NCI-H187 (cell line): ENCODE measurements at places on chromosomes 4 and X.

- DNase-seq, result no peak
Measured at GRCh38 chr4:61588621-61589402, 388.7 kb downstream of the ADGRL3 start.

- DNase-seq, result no peak
Measured at GRCh38 chr4:158741326-158742021, 18.3 kb upstream of the PPID start.

DNA sequence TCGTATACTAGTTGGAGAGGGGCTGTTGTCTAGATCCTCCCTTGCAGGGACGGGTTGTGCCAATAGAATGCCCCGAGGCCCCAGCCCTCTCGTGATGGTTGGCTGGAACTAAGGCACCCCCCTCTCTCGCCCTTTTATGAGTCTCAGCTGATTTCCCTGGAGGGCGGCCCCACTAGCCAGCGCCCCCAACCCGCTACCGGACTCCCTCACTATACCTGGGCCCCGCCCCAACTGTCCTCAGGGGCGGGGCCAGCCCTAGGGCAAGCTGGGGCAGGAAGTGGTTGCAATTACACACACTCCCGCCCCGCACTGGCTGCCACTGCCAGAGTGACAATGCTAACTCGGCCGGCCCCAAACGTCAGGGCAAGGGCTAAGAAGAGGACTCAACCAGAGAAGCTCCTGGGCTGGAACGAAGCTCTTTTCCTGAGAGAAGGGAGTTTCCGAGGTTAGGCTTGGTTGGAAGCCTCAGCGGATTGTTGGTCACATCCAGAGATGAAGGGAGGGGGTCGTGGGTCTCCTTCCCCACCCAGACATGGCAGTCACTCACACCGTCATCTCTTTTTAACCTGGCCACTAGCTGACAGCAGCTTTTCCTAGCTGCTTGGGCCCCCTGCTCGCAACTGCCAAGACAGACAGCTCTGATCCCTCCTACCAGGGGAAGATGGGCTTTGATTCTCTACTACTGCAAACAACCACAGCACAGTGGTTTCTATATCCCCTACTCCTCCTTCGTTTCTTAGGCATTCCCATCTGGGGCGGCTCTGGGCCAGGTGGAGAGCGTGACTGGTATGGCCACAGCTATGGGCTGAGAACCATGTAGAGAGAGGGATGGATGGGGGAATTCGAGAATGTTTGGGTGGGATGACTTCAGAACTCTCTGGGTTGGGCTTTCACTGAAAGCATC is 21.0 kb upstream of the BCORL1 start:
- DNase-seq, result peak; percentile 44

GRCh38 chr4:80312124-80312523 is 23.4 kb upstream of the CFAP299 start:
- DNase-seq, result no peak

GRCh38 chr4:147813973-147814372 is 82.1 kb downstream of the ARHGAP10 start:
- DNase-seq, result no peak

DNA sequence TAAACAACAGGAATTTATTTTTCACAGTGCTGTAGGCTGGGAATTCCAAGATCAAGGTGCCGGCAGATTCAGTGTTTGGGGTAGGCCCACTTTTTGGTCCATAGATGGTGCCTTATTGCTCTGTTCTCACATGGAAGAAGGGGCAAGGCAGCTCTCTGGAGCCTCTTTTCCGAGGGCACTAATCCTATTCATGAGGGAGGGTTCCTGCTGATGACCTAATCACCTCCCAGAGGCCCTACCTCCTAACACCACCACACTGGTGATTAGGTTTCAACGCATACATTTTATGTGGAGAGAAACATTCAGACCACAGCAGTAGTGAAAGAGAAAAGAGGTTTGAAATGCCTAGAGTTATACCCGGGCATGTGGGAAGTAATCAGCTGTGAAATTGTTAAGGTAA is 1.4 kb upstream of the POLA1 start:
- DNase-seq, result no peak

DNA sequence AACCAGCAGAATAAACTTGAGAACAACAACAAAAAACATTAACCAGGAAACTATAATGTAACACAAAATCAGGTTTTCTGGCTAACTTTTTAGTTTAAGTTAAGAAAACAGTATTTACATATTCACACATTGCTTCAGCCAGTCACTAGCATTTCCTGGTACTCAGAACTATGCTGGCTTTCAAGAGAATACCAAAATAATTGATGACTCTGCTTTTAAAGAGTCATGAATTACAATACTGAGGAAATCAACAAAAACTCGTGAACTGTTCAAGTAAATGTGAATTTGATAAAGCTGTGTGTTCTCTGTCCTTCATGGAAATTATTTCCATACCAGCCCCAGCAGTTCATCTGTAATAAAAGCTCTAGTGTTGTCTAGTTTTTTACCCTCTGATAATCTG is 27.4 kb downstream of the PRSS12 start:
- DNase-seq, result no peak

GRCh38 chr4:73189274-73189810 is 69.3 kb downstream of the ANKRD17 start:
- DNase-seq, result no peak

DNA sequence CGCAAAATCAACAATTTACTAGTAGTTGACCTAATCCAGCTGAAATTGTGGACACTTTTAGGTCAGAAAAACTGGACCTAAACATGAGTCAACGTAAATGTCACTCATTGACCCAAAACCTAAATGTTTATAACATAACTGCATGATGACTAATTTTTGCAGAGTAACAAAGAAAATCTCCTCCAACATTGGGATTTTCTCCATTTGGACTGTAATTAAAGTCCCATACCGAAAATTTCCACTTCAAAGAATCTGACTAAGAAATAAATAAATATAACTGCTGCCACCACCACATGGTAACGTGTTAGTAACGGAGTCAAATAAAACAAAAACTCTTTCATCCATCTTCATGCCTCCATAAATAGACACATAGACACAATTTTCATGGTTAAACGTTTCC is 1.9 kb downstream of the ADGRA3 start:
- DNase-seq, result no peak

DNA sequence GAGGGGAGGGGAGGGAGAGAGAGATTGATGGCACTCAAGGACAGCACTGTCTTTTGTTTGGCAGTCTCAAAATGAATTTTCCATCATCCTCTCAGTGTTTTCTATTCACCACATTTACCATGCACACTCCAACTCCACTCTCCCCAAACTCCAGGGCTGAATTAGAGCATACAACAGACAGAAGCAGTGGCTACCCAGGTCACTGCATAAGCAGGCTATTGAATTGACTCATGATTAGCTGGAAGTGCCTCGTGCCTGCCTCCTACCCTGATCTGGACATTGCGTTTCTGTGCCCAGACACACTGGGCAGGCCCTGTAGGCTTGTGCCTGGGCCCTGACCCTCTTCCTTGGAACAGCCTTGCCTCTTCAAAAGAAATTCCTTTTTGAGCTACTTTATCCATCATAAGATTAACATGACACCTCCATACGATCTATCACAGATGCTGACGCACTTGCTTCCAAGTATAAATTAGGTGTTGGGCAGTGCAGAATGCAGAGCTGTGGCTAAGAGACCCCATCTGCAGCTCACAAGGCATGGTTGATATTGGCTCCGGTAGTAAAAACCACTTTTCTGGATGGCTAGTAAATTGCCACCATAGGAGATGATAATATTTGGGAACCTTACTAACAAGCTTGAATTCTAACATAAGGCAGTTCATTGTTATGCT is 752.9 kb downstream of the RPA4 start:
- no peak for DNase-seq

- DNase-seq, result no peak
Measured at GRCh38 chrX:1421433-1422134, 29.7 kb upstream of the SLC25A6 start.

- DNase-seq, result no peak
Measured at GRCh38 chr4:138646383-138646782, 369.2 kb upstream of the NOCT start.

DNA sequence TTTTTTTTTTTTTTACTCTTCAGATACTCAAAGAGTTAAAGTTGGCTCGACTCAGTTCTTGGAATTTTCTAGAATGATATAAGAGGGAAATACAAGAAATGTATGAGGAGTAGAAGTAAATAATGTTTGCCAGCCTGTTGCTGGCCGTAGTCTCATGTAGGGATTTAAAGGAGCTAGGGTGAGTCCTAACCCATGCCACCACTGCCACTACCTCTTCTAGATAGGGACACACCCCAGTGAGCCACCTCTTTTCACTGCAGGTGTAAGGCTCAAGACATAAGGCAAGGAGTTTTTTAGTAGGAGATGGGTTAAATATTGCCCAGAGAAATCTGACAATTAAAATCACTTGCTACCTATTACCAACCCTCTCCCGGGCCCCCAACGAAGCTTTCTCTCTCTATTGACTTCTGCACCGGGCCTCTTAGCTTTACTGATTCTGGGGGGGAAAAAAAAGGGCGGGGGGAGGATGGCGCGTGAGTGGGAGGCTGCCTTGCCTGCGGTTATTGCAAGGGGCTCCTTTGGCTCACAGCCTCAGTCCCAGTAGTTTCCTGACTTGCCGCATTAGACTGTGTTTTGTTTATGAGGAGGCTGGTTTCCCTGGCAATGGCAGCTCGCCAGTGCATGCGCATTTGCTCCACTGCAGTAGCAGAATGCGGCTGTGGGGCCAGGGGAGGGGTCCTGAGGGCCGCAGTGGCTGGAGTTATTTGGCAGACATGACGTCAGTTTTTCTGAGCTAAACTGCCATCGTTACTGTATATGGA is 3.0 kb downstream of the LINC00632 start:
- DNase-seq, result no peak
